ENCODE measurements at places on chromosomes 6 and 20. TPM values are rescaled to one million over a fixed set of nuclear protein-coding genes. Genes with fewer than 3 reads are reported as not detected.

GRCh38 chr20:7902879-7903278 lies 37.4 kb downstream of the HAO1 start:
- no peak for DNase-seq

- DNase-seq, result no peak
Measured at GRCh38 chr20:25031241-25031640, 26.7 kb downstream of the ACSS1 start.

MOXD1 gene
- total RNA-seq, result 6.5 TPM

SPATS1 gene
- total RNA-seq, result not detected

TREML2 gene
- total RNA-seq, result not detected

ADGRF4 gene
- not detected for total RNA-seq

ZNF184 gene
- total RNA-seq, result 15.8 TPM

OR12D3 gene
- not detected for total RNA-seq
